Osteoblast (primary cell): ENCODE measurements at places on chromosomes 3 and 15. TPM values are rescaled to one million over a fixed set of nuclear protein-coding genes. Genes with fewer than 3 reads are reported as not detected.

PATL2 gene
- 1.8 and 2.7 TPM in 2 replicates for total RNA-seq

UBAP1L gene
- 2.9 and 3.3 TPM in 2 replicates for total RNA-seq

RAP2B gene
- total RNA-seq: 20.3 and 22.4 TPM in 2 replicates

ISG20 gene
- 2.1 and 3.3 TPM in 2 replicates for total RNA-seq

LRRC31 gene
- total RNA-seq: not detected in 2 replicates

MORC1 gene
- not detected in 2 replicates for total RNA-seq

LIPC gene
- 1.1 and 2.7 TPM in 2 replicates for total RNA-seq

PTPN23 gene
- total RNA-seq: 22.4 and 30.0 TPM in 2 replicates
